ENCODE measurements at places on chromosomes 6 and 20.

GRCh38 chr6:80348263-80348662 lies 241.8 kb downstream of the BCKDHB start:
- no peak for DNase-seq

DNA sequence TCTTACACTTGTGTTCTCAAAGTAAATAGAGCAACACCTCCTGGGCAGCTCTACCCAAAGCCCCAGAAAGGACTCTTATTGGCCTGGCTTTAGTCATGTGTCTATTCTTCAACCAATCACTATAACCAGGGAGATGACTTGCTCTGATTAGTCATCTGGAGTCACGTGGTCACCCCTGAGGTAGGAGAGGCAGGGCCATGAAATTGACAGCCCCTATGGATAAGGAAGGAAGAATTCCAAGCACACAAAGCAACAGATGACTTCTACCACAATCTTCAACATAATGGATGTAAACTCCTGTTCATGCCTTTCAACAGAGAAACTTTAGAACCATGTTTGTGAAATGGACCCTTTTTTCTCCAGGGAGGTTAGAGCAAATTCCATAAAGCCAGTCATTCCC lies 24.6 kb upstream of the EYA2 start:
- no peak for DNase-seq

DNA sequence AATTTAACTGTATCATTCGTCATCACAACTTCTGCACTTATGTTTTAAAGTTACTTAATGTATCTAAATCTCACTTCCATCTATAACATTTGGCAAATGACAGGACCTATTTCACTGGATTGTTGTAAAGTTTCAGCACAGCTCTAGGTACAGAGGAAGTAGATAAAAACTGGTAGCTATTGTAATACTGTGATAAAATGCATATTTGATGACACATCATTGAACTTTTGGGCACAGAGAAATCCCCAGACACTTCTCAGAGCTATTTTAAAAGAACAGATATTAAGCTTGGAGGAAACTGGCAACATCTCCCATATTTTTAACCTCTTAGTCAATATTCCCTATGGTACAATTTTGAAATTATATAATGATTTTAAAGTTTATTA lies 138.7 kb downstream of the RFPL4B start:
- DNase-seq = no peak

GRCh38 chr6:42007286-42008137 lies 42.8 kb upstream of the TAF8 start:
- no peak for DNase-seq

- DNase-seq = no peak
Measured at GRCh38 chr6:164013480-164014208, 599.1 kb downstream of the QKI start.

DNA sequence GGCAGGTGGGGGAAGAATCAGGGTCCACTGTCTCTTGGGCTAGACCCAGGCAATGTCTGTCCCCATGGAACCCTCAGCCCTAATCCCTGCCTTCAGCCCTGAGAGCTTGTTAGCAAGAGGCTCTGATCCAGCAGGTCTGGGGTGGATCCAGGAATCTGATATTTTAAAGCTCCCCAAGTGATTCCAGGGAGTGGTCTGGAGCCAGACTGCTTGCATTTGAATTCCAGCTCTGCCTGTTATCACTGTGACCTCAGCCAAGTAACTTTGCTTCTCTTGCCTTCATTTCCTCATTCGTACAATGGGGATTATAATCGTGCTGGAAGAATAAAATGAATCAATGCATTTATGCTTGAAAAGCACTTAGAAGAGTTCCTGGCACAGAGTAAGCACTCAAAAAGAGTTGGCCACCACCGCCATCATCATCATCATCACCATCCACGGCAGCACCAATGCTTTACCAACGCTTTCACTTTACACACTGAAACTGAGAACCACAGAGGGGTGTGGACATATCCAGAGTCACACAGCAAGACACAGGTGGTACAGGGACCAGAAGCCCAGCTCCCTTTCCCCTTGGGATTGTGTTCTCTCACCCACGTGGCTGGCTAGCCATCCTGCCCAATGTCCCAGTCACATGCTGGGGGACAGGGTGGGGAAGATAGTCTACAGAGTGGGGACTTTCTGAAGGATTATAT lies 75.7 kb upstream of the RALY start:
- no peak for DNase-seq

GRCh38 chr6:25053875-25054371 lies 118.2 kb upstream of the RIPOR2 start:
- DNase-seq = no peak

GRCh38 chr6:42350911-42351310 lies 100.8 kb downstream of the TRERF1 start:
- DNase-seq = no peak

DNA sequence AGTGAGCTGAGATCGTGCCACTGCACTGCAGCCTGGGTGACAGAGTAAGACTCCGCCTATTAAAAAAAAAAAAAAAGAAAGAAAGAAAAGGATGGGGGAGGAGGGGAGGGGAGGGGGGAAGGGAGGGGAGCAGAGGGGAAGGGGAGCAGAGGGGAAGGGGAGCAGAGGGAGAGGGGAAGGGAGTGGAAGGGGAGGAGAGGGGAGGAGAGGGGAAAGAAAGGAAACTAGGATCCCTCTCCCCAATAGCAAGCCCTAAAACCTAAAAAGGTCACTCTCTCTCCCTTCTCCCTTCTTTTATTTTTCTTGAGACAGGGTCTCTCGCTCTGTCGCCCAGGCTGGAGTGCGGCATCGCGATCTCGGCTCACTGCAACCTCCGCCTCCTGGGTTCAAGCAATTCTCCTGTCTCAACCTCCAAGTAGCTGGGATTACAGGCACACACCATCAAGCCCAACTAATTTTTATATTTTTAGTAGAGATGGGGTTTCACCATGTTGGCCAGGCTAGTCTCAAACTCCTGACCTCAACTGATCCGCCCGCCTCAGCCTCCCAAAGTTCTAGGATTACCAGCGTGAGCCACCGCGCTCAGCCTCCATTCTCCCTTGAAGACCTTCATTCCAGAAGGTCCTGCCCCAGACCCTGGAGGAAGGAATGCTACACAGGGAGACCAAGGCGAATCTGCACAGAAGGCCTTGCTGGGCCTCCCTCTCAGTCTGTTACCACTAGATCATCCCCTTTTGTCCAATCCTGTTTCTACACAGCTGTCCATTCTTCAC lies 45.8 kb upstream of the PIM1 start:
- no peak for DNase-seq
